Stimulated activated CD4-positive, alpha-beta T cell treated with anti-CD3 and anti-CD28 coated beads, Interleukin-12 subunit alpha, Interleukin-12 subunit beta, amount 100 ng/mL, for 48 hours (primary cell): ENCODE measurements at places on chromosomes 4 and X.

DNA sequence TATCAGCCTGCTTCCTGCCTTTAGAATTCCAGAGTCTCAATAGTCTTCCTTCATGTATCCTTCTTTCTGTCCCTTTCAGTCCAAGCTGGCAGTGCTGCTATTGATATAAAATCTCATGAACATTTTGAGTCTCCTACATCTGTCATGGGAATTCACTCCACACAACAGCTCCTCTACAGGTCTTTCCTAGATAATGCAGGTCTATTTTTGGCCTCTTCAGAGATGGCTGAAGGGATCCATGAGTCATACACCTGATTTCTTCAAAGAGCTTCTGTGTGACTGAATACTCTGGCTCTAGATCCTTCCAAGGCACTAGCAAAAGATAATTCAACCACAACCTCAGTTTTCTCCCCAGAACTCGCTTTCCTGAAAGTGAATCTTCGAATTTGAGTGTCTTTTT lies 115.4 kb downstream of the STPG2 start:
- DNase-seq = no peak

DNA sequence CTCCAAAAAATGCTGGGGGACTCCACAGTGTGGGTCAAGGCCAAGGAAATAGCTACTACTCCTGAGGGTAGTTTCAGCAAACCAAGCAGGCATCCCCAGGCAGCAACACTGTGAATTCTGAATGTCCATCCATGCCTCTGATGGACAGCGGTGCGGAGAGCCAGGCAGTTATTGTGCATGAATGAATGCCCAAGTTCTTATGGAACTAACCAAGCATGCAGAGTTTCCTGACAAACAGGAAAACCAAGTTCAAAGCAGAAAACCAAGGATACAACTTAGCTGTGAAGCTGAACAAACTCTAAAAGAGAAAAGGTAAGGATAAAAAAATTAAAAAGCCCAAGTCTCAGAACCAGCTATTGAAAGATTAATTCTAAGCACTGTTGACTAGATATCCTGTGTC lies 642.6 kb upstream of the HS3ST1 start:
- DNase-seq = no peak

- DNase-seq = no peak
Observed at GRCh38 chrX:17580539-17581152, 156.6 kb upstream of the SCML1 start.

DNA sequence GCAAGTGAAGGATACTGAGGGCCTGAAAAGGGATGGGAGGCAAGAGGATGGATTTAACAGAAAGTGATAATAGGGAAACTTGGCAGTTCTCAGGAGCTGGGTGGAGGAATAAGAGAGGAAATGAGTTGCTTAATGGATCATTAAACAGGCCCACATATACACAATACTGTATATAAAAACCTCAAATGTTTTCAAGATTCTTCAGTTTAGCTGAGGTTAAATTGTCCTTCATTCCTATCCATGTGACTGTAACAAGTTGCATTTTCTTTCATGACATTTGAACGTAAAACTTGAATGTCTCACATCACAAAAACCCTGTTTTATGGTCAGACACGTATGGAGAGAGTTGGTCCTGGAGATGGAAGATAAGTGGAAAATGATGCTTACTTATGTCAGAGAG lies 76.5 kb upstream of the PLAC8 start:
- no peak for DNase-seq

DNA sequence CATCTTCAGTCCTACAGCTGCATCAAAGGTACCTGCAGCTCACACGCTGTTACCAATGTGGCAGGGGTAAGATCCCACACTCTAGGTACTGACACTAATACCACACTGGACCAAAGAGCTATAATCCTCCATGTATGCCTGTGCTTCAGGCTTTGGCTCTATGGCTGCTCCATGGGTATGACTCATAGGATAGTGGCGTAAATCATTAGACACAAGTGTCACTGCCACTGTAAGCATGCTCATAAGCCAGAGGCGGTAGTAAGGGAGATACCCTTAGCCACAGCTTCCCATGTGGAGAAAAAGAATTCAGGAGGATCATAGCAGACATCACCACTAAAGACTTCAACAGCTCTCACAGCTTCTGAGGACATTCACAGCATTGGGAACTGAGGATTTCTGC lies 287.5 kb downstream of the ACTRT1 start:
- no peak for DNase-seq

GRCh38 chr4:22091352-22091717 lies 142.8 kb upstream of the KCNIP4 start:
- no peak for DNase-seq

GRCh38 chr4:156972379-156973015 lies 898 bp upstream of the PDGFC start:
- DNase-seq = no peak

DNA sequence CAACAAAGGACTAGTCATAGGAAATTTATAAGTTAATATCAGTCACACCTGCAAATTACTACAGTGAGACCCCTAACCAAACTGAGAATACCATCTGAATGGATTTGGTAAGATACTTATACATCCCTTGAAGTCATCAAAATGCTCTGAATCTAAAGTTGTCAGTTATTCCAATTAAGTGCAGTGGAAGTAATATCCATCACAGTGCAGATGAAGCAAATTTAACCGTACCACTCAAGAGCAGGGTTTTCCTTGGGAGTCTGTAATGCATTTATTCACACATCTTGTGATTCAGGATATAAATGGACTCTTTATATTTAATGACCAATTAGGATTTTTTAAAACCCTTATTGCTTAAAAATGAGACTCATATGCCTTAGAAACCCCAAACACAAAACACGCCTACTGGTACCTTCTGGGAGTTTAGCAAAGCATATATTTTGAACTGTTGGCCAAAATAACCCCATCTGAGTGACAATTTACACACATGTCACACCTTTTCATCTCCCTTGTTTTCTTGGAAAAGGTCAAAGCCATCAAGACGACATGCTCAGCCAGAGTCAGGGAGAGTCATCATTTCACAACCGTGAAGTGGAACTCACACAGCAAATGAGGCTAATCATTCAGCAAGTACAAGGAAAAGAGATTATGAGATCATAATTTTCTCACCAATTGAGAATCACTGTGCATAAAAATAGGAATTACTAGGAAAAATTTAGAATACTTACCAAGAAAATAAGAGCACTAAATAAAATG lies 303.7 kb downstream of the HNRNPD start:
- DNase-seq = no peak

DNA sequence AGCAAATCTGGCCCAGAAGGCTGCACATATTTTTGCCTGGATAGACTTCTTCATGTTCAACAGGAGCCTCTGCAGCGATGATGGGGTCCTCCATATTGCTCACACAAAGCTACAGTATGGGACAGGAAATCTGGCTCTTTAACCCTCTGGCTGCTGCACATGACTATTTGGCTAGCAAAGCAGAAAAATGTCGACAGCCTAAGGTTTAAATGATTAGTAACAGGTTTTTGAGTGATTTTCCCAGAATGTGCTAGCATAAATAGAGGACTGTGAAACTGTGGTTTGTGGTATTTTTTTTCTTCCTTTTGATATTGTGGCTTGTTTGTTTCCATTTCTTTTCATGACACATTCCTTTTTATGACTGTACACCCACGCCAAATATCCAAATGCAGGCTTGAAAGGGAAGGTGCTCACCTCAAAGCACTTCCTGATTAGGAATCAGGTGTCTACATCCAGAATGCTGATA lies 120.2 kb upstream of the GK2 start:
- DNase-seq = no peak
